Caco-2 (cell line): ENCODE measurements at places on chromosomes 4 and X.

- no peaks in the 10 kb centered on the region for H3K36me3 ChIP-seq
- no peak for DNase-seq
- H3K27ac ChIP-seq = no peak overlapping the region
- no peak overlapping the region for H3K4me3 ChIP-seq
- no peaks in the 10 kb centered on the region for H3K4me1 ChIP-seq
- no peaks in the 10 kb centered on the region for H3K27me3 ChIP-seq
Measured at GRCh38 chr4:82192017-82192673, 181.6 kb downstream of the HNRNPD start.

DNA sequence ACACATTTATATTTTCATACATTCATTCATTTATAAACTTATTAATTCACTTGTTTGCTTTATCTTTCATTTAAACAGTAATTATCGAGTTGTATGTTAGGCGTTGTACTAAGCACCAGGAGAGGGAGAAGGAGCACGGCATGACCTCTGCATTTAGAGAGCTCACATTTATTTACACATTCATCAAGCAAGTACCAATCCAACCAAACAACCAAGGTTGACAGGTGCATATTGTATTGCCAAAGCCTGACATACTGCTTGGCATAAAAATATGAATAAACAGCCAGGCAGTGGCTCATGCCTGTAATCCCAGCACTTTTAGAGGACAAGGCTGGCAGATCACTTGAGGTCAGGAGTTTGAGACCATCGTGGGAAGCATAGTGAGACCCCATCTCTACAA is 37.0 kb upstream of the CLNK start:
- H3K4me1 ChIP-seq = no peaks in the 10 kb centered on the region
- H3K27ac ChIP-seq = no peak overlapping the region
- no peak overlapping the region for H3K4me3 ChIP-seq
- no peaks in the 10 kb centered on the region for H3K27me3 ChIP-seq
- no peak for DNase-seq

- H3K4me1 ChIP-seq = no peaks in the 10 kb centered on the region
- no peaks in the 10 kb centered on the region for H3K27me3 ChIP-seq
- DNase-seq = no peak
- no peak overlapping the region for H3K27ac ChIP-seq
- H3K4me3 ChIP-seq = no peak overlapping the region
- H3K36me3 ChIP-seq = no peaks in the 10 kb centered on the region
Measured at GRCh38 chr4:151540728-151541388, 131.9 kb downstream of the FHIP1A start.

- H3K4me1 ChIP-seq = no peaks in the 10 kb centered on the region
- no peak overlapping the region for H3K27ac ChIP-seq
- H3K4me3 ChIP-seq = no peak overlapping the region
- no peaks in the 10 kb centered on the region for H3K27me3 ChIP-seq
- H3K36me3 ChIP-seq = no peaks in the 10 kb centered on the region
- DNase-seq = no peak
Measured at GRCh38 chr4:137476345-137476744, 55.9 kb downstream of the PCDH18 start.

- no peaks in the 10 kb centered on the region for H3K27me3 ChIP-seq
- H3K27ac ChIP-seq = peak overlapping the region; percentile 42
- H3K4me3 ChIP-seq = no peak overlapping the region
- peaks cover 9% of the 10 kb centered on the region for H3K4me1 ChIP-seq
- no peak for DNase-seq
- no peaks in the 10 kb centered on the region for H3K36me3 ChIP-seq
Measured at GRCh38 chr4:145195167-145195952, 15.0 kb upstream of the OTUD4 start.

GRCh38 chr4:66628146-66628545 is 917.2 kb downstream of the CENPC start:
- no peaks in the 10 kb centered on the region for H3K4me1 ChIP-seq
- no peaks in the 10 kb centered on the region for H3K27me3 ChIP-seq
- no peaks in the 10 kb centered on the region for H3K36me3 ChIP-seq
- H3K27ac ChIP-seq = no peak overlapping the region

DNA sequence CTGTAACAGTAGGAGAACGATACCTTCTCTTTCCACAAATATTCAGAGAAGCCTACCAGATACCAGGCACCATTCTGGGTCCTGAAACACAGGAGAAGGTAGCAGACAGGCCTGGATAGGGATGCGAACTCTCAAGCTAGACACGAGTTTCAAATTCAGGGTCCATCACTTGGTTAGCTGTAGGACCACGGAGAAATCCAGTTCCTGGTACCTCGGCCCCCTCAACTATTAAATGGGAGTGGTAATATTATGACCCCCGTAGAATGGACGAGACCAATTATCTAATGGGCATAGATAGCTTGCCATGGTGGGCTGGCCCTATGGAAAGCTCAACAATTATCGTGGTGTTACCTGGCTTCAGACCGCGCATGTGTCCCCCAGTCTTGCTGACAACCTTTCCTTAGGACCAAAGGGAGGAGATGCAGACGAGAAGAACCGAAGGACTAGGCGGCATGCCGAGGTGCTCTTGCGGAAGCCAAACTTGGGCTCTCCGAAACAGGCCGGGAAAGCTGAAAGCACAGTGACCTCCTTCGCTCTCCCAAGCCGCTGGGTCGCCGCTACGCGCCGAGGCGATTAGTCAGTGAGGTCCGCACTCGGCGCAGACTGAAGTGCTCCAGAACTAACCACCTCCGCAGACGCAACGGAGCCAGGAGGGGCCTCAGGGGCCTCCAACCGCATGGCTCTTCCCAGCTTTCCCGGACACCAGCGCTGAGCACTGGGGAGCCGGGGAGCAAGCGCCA is 19.6 kb downstream of the NKX3-2 start:
- H3K36me3 ChIP-seq = no peaks in the 10 kb centered on the region
- no peaks in the 10 kb centered on the region for H3K4me1 ChIP-seq
- DNase-seq = no peak
- H3K27ac ChIP-seq = no peak overlapping the region
- no peaks in the 10 kb centered on the region for H3K27me3 ChIP-seq

GRCh38 chrX:23784470-23785331 is 1.7 kb downstream of the SAT1 start:
- no peaks in the 10 kb centered on the region for H3K27me3 ChIP-seq
- peak overlapping the region; percentile 80 for H3K4me3 ChIP-seq
- H3K27ac ChIP-seq = peak overlapping the region; percentile 83
- no peaks in the 10 kb centered on the region for H3K36me3 ChIP-seq
- peaks cover 9% of the 10 kb centered on the region for H3K4me1 ChIP-seq

- no peak overlapping the region for H3K27ac ChIP-seq
- no peaks in the 10 kb centered on the region for H3K27me3 ChIP-seq
- no peak overlapping the region for H3K4me3 ChIP-seq
- DNase-seq = no peak
Measured at GRCh38 chrX:33307911-33308354, 96.6 kb upstream of the DMD start.

DNA sequence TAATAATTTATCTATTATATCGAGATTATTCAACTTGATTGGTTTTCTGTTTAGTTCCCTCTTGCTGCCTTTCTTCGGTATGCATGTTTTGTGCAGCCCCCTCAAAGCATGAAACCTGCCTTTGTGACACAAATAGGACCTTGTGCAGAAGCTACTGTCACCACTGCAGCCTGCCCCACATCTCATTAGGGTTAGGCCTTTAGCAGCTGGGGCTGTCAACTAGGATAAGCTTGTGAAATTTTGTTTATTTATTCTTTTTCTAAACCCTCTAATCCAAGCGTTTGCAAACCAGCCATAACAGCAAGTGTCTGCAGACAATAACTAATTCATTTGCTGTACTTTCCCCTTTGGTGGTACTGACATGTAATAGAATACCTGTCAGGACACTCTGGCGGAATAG is 258.9 kb downstream of the RCHY1 start:
- H3K4me1 ChIP-seq = no peaks in the 10 kb centered on the region
- H3K27ac ChIP-seq = no peak overlapping the region

DNA sequence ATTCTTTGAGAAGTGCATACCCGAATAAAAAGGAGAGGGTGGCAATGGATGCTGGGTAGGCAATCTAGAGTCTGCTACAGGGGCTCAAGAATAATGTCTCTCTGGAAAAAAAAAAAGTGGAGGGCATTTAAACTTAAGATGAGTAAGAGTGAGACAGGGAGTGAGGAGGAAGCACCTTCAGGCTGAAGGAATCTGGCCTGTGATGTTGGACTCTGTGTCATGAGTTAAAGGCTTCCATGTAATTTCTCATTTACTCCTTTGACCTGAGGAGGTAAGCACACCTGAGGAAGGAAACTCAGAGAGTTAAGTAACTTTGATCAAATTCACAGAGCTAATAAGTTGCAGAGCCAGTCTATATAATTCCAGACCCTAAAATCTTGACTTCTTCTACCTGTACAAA is 3.2 kb upstream of the PRKG2 start:
- H3K4me3 ChIP-seq = no peak overlapping the region
- no peak overlapping the region for H3K27ac ChIP-seq
- H3K36me3 ChIP-seq = no peaks in the 10 kb centered on the region

DNA sequence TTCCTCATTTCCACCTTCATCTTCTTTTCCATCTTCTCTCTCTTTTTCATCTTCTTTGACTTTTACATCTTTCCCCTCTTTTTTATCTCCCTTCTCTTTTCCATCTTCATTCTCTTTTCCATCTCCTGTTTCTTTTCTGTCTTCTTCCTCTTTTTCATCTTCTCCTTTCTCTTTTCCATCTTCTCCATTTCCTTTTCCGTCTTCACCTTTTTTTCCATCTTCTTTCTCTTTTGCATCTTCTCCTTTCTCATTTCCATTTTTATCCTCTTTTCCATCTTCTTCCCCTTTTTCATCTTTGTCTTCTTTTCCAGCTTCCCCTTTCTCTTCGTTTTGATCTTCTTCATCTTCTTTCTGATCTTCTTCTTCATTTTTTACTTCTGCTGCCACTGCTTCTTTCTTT is 87.0 kb downstream of the HMGN5 start:
- no peaks in the 10 kb centered on the region for H3K27me3 ChIP-seq
- no peak overlapping the region for H3K27ac ChIP-seq
- no peaks in the 10 kb centered on the region for H3K4me1 ChIP-seq
- no peaks in the 10 kb centered on the region for H3K36me3 ChIP-seq

DNA sequence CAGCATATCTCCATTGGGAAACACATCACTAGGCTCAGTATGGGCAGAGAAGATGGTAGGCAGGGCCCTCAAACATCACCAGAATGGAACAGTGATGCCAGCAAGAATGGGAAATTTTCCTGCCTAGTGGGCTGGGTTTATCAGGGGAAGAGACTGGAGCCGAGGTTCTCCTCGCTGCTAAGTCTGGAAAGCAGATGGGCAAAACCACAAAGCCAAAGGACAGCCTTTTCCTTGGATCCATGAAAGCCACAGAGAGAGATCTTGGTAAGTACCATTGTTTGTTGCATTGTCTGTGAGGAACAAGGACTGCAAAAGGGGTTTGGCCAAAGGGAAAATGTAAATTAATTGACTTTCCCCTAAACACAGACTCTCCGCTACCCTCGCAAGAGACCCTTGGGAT is 80.1 kb downstream of the ATG4A start:
- H3K4me3 ChIP-seq = no peak overlapping the region
- no peak overlapping the region for H3K27ac ChIP-seq
- H3K4me1 ChIP-seq = no peaks in the 10 kb centered on the region
- DNase-seq = no peak
- no peaks in the 10 kb centered on the region for H3K27me3 ChIP-seq

DNA sequence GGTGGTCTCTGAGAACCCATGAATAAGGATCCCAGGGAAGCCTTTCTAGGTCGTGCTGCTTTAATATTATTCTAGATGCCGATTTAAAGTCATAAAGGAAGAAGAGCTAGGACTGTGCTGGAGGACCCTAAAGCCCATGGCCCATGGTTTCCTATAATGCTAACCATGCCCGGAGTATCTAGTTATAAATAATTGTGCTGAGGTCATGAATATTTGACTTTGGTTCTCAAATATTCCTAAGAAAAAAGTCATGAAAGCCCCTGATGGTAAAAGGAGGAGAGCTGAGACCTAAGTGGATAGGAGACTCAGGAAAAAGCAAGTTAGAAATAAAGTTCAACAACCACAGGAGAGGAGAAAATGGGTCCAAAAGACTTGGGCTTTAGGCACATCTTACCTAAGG is 132.0 kb downstream of the TBL1X start:
- H3K4me1 ChIP-seq = no peaks in the 10 kb centered on the region
- no peak overlapping the region for H3K27ac ChIP-seq
- no peaks in the 10 kb centered on the region for H3K27me3 ChIP-seq
- H3K4me3 ChIP-seq = no peak overlapping the region
- no peak for DNase-seq

GRCh38 chr4:152778656-152779512 is 646 bp downstream of the TIGD4 start:
- peak overlapping the region; percentile 94 for H3K27ac ChIP-seq
- peak overlapping the region; percentile 86 for H3K4me3 ChIP-seq
- H3K4me1 ChIP-seq = peaks cover 5% of the 10 kb centered on the region; the same call in 1 of the 2 replicates
- H3K36me3 ChIP-seq = no peaks in the 10 kb centered on the region

DNA sequence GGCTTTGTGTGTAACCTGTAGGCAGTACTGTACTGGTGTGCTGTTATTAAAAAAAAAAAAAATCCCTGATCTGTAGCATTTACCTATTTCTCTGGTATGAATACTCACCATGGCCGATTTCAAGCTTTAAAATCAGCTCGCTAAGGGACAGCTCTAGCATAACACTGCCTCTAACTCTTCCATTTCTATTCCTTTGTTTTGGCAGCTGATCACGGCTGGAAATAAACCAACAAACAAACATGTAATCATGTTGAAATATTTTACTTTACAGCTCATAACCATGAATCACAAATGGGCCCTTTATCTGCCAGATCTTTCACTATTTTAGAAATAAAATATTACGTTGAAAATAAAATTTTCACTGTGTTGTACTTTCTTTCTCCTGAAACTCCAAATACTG is 60.5 kb upstream of the IL15 start:
- H3K27me3 ChIP-seq = no peaks in the 10 kb centered on the region
- H3K36me3 ChIP-seq = no peaks in the 10 kb centered on the region
- no peak for DNase-seq
- H3K27ac ChIP-seq = no peak overlapping the region

GRCh38 chr4:128162434-128162833 is 101.3 kb downstream of the LARP1B start:
- peaks cover 10% of the 10 kb centered on the region for H3K4me1 ChIP-seq
- no peaks in the 10 kb centered on the region for H3K36me3 ChIP-seq
- DNase-seq = no peak
- H3K27ac ChIP-seq = no peak overlapping the region

GRCh38 chr4:97238956-97239666 is 904.2 kb downstream of the STPG2 start:
- no peak overlapping the region for H3K27ac ChIP-seq
- H3K36me3 ChIP-seq = no peaks in the 10 kb centered on the region
- H3K27me3 ChIP-seq = no peaks in the 10 kb centered on the region
- no peak overlapping the region for H3K4me3 ChIP-seq
- no peak for DNase-seq

- H3K4me1 ChIP-seq = peaks cover 14% of the 10 kb centered on the region
- no peaks in the 10 kb centered on the region for H3K27me3 ChIP-seq
- no peak overlapping the region for H3K4me3 ChIP-seq
- H3K27ac ChIP-seq = no peak overlapping the region
- no peaks in the 10 kb centered on the region for H3K36me3 ChIP-seq
- no peak for DNase-seq
Measured at GRCh38 chrX:16807548-16807947, 21.3 kb downstream of the TXLNG start.

DNA sequence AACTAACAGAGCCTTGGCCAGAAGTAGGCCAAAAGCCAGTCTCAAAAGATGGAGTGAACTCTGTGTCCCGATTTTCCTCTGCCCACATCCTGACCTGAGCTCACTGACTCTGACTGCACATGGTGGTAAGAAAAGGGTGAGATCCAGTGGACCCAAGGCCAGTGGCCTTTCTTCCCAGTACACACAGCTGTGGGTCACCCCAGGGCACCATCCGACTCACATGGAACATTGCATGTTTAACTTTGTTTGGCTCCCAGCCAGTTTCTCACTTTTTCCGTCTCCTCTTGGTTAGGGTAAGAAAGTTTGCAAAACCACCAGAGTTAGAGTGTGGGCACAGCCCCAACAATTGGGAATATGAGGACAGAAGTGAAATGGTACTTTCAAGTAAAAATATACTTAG is 69.8 kb downstream of the GAB1 start:
- 0 out of 2 replicates have a peak, but pooled peaks cover 3% of the 10 kb centered on the region for H3K4me1 ChIP-seq
- H3K27ac ChIP-seq = no peak overlapping the region
- H3K27me3 ChIP-seq = no peaks in the 10 kb centered on the region
- H3K4me3 ChIP-seq = no peak overlapping the region
- DNase-seq = no peak
